Dorsolateral prefrontal cortex (tissue), 122 donors: ENCODE measurements at places on chromosomes 4 and X. TPM values are rescaled to one million over a fixed set of nuclear protein-coding genes. Genes with fewer than 3 reads are reported as not detected.

SLC34A2 gene
- not detected for total RNA-seq

AFM gene
- not detected for total RNA-seq

SH2D1A gene
- total RNA-seq: not detected

UTP3 gene
- total RNA-seq: 23.1 TPM

ADH1C gene
- total RNA-seq: not detected

HCCS gene
- total RNA-seq: 18.5 TPM

FAM184B gene
- total RNA-seq: 2.2 TPM

VSIG4 gene
- total RNA-seq: 14.2 TPM

GRID2 gene
- 12.6 TPM for total RNA-seq

WAS gene
- 5.9 TPM for total RNA-seq

SOD3 gene
- 9.7 TPM for total RNA-seq

MAPK10 gene
- 548 TPM for total RNA-seq

GPRIN3 gene
- 10.4 TPM for total RNA-seq

PRDM8 gene
- total RNA-seq: 52.1 TPM

ZBED1 gene
- total RNA-seq: 32.1 TPM

CENPVL1 gene
- not detected for total RNA-seq

UGT2B15 gene
- not detected for total RNA-seq

UGT2B11 gene
- not detected for total RNA-seq

FAM241A gene
- 2.1 TPM for total RNA-seq

HHIP gene
- total RNA-seq: 14.5 TPM

EFHC2 gene
- total RNA-seq: 4.4 TPM

GC gene
- not detected for total RNA-seq

SERPINA7 gene
- not detected for total RNA-seq

FHDC1 gene
- 2.2 TPM for total RNA-seq

ARFIP1 gene
- total RNA-seq: 24.1 TPM

NXF2 gene
- total RNA-seq: not detected

CSAG2 gene
- total RNA-seq: not detected

SCML1 gene
- 9.3 TPM for total RNA-seq

VCX3A gene
- total RNA-seq: not detected

ASB12 gene
- total RNA-seq: not detected

CLDN22 gene
- not detected for total RNA-seq

ADAMTS3 gene
- 5.5 TPM for total RNA-seq

UBA6 gene
- total RNA-seq: 79.8 TPM

GPR50 gene
- not detected for total RNA-seq

IGFBP7 gene
- 188 TPM for total RNA-seq

IL2 gene
- total RNA-seq: not detected

CT55 gene
- not detected for total RNA-seq
